ENCODE measurements at places on chromosomes 3 and 15. TPM values are rescaled to one million over a fixed set of nuclear protein-coding genes. Genes with fewer than 3 reads are reported as not detected.

- DNase-seq: no peak
Measured at GRCh38 chr3:43366481-43366880, 80.1 kb downstream of the SNRK start.

The TRPM1 gene
- not detected for total RNA-seq

GRCh38 chr3:4824926-4825325 lies 154.3 kb upstream of the BHLHE40 start:
- DNase-seq: no peak

DNA sequence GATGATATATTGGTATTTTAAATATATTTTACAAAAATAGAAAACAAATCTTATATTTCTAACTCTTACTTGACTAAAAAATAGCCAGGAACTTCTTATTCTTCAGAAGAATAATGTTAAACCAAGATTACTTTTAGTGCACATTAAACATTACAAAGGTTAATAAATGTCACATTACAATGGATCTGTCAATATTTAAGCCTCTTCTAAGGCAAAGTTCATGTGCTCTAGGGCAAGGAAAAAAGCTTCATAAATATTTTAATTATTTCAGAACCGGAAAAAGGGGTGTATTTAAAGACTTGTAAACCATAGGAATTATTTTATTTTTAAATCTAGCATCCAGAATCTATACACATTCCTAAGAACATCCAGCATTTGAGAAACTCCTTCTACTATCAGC lies 166.9 kb upstream of the ROBO2 start:
- DNase-seq: no peak

The CNTN3 gene
- 0.24 TPM for total RNA-seq

GRCh38 chr15:33975022-33975565 lies 6.8 kb downstream of the CHRM5 start:
- DNase-seq: no peak

GRCh38 chr15:74380361-74381189 lies 13.1 kb upstream of the CYP11A1 start:
- peak; percentile 35 for DNase-seq

The EPB42 gene
- total RNA-seq: not detected

GRCh38 chr3:57544181-57545125 lies at the start of gene DNAH12:
Gene DNAH12, minus strand, starts transcription at chr3:57544344. Its CDS starts 1,474 bp downstream, at chr3:57542870.
- DNase-seq: peak; percentile 97

DNA sequence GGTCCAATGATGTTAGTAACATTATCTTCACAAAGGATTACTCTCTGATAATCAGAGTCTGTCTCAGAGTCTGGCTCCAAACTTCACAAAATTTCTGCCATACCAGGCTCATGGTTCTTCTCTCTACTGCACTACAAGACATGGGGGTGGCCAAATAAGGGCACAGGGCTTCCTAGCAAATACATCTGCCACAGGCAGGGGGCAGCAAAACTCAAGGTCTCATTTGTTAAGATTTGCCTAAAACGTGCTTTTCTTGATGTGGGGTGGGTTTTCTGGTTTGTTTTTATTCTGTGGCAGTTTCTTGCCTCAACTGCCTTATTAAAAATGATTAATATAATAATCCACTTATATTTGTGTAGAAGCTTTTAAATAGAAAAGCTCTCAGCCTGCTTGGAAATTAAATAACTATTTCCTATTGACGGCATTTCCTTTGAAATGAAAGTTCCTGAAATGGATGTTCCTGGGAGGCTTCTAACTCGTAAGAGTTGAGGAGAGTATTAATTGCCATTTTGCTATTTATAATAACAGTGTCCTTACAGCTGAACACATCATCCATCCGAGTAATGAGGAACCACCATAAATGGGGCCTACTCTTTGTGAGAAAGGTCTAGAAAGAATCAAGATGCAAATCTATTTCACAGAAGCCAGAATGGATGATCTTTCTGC lies 53.8 kb downstream of the SST start:
- peak; percentile 90 for DNase-seq

DNA sequence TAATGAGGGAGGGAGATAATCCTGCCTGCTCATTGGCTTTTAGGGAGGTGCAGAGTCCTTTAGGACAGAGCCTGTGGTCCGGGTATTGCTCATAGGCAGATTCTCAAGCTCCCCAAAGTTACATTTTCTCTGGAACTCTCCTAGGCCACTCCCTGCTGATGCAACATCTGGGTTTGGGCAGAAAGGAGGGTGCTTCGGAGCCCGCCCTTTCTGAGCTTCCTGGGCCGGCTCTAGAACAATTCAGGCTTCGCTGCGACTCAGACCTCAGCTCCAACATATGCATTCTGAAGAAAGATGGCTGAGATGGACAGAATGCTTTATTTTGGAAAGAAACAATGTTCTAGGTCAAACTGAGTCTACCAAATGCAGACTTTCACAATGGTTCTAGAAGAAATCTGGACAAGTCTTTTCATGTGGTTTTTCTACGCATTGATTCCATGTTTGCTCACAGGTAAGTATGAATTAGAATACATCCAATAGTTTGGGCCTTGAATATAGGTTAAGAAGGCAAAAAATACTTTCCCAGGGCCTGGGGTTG lies at the start of gene IL20RB:
Gene IL20RB, plus strand, starts transcription at position 233 of the 538 bp plus-strand sequence. Its CDS starts 131 bp downstream, at position 364.
- DNase-seq: peak; percentile 60

The SKOR1 gene
- total RNA-seq: 0.17 TPM

GRCh38 chr3:10520072-10520471 lies 14.7 kb upstream of the ATP2B2 start:
- no peak for DNase-seq

DNA sequence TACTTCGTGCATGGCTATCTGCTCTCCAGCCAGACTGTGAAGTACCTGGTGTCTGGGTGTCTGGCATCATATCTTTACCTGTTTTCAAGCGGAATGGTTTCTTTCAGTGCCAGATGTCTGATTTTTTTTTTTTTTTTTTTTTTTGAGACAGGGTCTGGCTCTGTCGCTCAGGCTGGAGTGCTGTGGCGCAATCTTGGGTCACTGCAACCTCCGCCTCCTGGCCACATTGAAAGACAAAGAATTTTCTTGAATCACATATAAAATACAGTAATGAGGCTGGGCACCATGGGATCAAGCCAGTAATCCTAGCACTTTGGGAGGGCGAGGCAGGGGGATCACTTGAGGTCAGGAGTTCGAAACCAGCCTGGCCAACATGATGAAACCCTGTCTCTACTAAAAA lies 2.8 kb upstream of the MESP1 start:
- DNase-seq: no peak

- no peak for DNase-seq
Measured at GRCh38 chr3:111932946-111933345, 45.9 kb upstream of the ABHD10 start.

- DNase-seq: no peak
Measured at GRCh38 chr3:188343894-188344293, 189.9 kb downstream of the LPP start.

- no peak for DNase-seq
Measured at GRCh38 chr3:34140616-34141015, 342.2 kb downstream of the PDCD6IP start.

DNA sequence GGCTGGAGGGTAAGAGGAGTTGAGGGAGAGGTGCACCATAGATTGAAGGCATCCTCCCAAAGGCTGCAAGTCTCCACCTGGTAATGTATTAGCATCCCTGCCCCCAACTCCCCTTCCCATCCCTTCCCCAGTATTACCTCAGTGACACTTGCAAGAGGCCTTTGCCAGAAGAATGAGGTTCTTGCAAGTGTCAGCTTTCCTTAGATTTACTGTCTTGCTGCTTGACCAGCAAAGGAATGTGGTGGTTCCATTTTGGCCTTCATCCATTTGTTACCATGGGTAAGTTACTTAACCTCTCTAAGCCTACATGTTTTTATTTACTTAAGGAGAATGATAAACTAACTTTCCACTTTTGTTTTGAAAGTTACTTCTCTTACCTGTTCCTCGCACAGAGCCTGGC lies 108.9 kb downstream of the LRTM1 start:
- no peak for DNase-seq

The PLA2G4E gene
- total RNA-seq: not detected

The GOLGA8J gene
- not detected for total RNA-seq

The GUCA1C gene
- not detected for total RNA-seq

- DNase-seq: no peak
Measured at GRCh38 chr3:94904156-94904674, 841.4 kb downstream of the NSUN3 start.

- DNase-seq: no peak
Measured at GRCh38 chr3:66121318-66121717, 82.6 kb upstream of the MAGI1 start.

- no peak for DNase-seq
Measured at GRCh38 chr15:96349034-96349856, 18.7 kb downstream of the NR2F2 start.

The TF gene
- 0.76 TPM for total RNA-seq

GRCh38 chr15:69517052-69517451 lies 64.4 kb downstream of the RPLP1 start:
- DNase-seq: no peak

DNA sequence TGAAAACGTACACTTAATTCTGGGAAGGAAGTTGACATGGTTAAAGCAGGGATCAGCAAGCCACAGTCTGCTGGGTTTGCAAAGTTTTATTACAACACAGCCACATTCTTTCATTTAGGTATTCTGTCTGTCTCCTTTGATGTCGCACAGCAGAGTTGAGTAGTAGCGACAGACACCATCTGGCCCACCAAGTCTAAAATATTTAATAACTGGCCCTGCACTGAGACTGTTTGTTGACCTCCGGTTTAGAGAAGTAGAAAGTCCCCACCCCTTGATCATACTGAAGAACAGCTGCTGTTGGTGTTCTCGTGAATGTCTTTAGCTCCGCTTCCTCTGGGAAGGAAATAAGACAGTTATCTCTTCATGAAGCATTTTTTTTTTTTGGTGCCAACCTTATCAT lies 66.2 kb downstream of the MCTP2 start:
- DNase-seq: no peak
